ENCODE measurements at places on chromosomes 11 and 22.

- no peak for DNase-seq
Observed at GRCh38 chr11:1814691-1815090, 20.1 kb upstream of the SYT8 start.

DNA sequence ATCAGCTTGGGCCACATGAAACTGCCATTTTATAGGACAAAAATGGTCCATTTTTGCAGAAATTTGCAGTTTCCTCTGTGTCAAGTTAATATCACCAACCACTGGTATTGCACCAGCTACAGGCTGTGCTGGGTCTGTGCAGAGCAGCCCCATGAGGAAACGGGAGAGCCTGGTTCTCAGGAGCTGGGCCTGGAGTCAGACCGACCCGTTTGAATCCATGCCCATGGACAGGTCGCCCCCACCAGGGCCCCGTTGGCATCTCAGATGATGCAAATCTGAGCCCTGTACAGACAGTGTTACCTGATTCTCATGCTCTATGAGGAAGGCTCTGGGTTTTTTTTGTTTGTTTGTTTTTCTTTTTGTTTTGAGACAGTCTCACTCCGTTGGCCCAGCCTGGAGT is 9.8 kb upstream of the SEC14L6 start:
- DNase-seq = no peak

DNA sequence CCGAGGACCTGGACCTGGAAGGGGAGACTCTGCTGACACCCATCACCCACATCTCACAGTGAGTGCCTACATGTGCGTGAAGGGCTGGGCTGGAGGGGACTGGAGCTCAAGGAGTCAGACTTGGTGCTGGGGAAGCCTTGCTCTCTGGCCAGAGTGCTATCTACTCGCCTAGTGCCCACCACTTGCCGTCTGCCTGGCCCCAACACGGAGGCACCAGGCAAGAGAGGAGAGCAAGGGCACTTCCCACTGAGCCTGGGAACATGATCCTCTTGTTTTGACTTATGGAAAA is 37.8 kb downstream of the KCNQ1OT1 start:
- no peak for DNase-seq

- DNase-seq = no peak
Observed at GRCh38 chr11:85750646-85751045, 60.3 kb downstream of the SYTL2 start.

DNA sequence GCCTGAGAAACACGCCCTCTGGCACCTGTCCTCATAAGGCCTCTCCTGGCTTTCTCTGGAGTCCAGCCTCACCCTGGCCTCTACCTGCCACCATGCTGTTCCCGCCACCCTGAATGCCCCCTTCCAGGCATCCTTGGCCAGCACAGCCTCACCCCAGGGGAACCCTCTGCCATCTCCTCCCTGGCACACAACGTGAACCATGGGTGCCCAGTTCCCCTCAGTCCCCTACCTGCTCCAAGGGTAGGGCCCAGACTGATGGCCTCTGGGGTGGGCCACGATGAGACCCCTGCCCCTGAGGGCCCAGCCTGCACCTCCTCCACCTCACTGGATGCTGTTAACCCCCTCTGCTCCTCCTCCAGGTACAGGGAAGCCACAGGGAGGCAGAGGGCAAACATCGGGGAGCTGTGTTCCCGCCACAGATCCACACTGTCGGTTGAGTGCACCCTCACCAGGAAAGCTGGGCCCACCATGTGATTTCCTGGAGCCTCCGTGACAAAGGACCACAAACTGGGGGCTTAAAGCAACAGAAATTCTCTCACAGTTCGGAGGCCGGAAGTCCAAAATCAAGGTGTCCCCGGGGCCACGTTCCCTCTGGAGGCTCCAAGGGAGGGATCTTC is 169.6 kb downstream of the BRD1 start:
- DNase-seq = no peak

DNA sequence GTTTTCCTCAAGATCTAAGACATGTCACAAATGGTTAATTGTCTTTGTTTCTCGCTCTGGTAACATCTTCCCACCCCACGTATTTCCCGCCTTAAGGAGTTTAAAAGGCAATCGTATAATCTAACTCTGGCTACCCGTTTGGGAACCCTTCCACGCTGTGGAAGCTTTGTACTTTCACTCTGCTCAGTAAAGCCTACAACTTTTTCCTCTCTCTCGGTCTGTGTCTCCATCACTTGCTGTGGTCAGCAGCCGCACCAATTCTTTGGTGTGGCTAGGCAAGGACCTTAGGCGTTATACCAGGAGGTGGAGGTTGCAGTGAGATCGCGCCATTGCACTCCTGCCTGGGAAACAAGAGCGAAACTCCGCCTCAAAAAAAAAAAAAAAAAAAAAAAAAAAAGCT is 1430.1 kb downstream of the LRRC4C start:
- no peak for DNase-seq

- no peak for DNase-seq
Observed at GRCh38 chr11:14413307-14414069, 54.5 kb upstream of the RRAS2 start.

DNA sequence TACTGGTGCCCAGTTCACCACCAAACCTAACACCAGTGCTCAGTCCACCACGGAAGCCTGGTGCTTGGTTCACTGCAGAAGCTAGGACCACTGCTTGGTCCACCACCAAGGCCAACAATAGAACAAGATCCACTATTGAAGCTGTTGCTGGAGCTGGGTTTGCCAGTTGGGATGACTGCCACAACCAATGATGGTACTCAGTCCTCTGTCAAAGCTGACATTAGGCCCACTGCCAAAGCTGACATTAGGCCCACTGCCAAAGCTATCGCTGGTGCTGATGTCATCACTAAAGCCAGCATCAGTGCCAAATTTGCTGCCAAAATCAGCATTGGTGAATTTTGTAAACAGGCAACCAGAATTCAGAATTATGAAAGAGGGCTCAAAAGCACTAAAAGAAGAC is 1850.2 kb upstream of the RAG2 start:
- DNase-seq = no peak

- no peak for DNase-seq
Observed at GRCh38 chr11:67281552-67282150, 7.5 kb upstream of the ANKRD13D start.

GRCh38 chr11:75350743-75351540 is 519 bp downstream of the ARRB1 start:
- DNase-seq = no peak

- DNase-seq = no peak
Observed at GRCh38 chr11:96035031-96035739, 111.3 kb upstream of the MTMR2 start.

DNA sequence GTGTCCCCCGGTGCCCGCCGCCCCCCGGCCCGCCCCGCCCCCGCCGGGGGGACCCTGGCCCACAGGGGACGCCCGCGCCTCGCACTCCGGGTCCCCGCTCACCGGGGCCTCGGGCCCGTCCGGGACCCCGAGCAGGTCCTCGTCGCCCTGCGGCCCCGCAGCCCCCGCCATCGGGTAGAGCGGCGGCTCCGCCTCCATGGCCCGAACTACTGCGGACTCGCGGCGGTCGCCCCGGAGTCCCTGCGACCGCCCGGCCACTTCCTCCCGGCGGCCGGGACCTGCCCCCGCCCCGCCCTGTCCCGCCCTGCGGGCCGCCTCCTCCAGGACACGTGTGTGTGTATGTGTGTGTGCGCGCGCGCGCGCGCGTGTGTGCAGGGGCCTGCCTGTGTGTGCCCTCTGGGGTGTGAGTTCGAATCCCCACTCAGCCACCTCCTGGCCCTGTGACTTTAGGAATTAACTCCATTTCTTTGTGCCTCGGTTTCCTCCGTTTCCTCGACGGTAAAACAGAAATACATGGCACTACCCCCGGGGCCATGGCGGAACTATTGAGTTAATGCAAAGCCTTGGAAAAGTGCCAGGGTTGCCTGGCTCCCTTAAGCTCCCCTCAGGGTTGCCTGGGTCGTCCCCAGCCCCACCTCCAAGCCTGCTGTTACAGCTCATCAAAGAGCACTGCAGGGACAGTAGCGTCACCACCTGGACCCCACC is at the start of gene UNC93B1:
Gene UNC93B1, minus strand, starts transcription at position 252 of the 705 bp plus-strand sequence. Its CDS starts 54 bp downstream, at position 198.
- peak; percentile 27 for DNase-seq

GRCh38 chr22:35308480-35309021 is 8.9 kb downstream of the TOM1 start:
- no peak for DNase-seq

- no peak for DNase-seq
Observed at GRCh38 chr11:18264035-18264434, 2.0 kb upstream of the SAA1 start.

DNA sequence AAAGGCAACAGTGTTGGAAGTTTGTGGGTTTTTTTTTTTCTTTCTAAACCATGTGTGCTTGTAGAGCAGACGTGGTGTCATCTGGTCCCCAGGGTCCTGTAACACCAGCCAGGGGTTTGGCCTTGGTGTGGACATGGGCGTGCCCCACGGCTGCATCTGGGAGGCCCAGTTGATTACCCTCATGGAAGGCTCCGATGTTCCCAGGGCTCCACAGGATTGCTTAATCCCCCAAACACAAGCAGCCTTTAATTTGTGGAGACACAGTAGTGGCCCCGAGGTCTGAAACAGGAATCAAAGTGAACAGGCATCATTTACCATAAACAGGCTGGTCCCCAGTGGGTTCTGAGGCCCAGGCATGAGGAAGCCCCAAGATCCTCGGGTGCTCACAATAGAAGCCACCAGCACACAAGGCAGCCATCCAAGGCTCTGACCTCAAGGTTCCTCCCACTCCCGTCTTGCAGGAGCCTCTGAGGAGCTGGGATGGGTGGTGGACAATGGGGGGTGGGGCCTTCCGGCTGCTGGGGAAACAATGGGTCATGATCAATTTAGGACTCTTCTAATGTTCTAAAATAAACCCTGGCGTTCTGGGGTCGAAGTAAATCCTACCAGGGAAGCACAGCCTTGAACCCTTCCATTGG is 115.0 kb upstream of the CD82 start:
- DNase-seq = no peak

DNA sequence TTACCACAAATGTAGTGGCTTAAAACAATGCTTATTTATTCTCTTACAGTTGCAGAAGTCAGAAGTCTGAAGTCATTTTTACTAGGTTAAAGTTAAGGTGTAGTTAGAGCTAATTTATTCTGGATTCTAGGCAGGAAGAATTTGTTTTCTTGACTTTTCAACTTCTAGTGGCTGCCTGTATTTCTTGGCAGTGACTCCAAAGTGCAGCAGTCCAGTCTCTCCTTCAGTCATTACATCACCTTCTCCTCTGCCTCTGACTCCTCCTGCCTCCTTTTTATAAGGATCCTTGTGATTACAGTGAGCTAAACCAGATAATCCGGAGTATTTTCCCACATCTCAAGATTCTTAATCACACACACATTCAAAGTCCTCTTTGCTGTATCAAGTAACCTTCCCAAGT is 581.4 kb downstream of the KCNA4 start:
- DNase-seq = no peak

- no peak for DNase-seq
Observed at GRCh38 chr11:2791521-2792380, 92.0 kb upstream of the KCNQ1OT1 start.

DNA sequence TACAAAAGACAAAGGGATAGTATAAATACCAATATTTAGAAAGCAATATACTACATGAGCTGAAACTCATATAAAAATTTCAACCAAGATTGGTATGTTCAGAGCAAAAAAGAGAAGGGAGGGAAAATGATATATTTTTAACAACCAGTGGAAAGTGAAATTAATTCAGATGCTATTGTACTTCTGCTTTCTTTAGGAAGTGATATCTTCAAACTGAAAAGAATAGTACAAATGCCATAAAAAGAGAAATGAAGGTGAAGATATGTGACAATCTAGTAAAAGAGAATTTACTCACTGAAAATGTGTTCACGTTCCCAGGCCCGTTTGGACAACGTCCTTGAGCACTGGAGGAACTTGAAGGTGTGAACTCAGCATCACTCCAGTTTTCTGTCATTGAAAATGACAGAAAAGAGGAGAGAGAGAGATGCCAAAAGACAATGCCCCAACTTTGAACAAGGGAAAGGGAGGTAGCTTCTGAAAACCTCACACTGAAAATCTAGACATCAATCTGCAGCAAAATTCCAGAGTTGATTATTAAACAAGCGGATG is 47.5 kb downstream of the SC5D start:
- no peak for DNase-seq

GRCh38 chr11:108597736-108598355 is 4.3 kb upstream of the EXPH5 start:
- DNase-seq = no peak

- no peak for DNase-seq
Observed at GRCh38 chr11:7306900-7307299, 55.2 kb downstream of the SYT9 start.

DNA sequence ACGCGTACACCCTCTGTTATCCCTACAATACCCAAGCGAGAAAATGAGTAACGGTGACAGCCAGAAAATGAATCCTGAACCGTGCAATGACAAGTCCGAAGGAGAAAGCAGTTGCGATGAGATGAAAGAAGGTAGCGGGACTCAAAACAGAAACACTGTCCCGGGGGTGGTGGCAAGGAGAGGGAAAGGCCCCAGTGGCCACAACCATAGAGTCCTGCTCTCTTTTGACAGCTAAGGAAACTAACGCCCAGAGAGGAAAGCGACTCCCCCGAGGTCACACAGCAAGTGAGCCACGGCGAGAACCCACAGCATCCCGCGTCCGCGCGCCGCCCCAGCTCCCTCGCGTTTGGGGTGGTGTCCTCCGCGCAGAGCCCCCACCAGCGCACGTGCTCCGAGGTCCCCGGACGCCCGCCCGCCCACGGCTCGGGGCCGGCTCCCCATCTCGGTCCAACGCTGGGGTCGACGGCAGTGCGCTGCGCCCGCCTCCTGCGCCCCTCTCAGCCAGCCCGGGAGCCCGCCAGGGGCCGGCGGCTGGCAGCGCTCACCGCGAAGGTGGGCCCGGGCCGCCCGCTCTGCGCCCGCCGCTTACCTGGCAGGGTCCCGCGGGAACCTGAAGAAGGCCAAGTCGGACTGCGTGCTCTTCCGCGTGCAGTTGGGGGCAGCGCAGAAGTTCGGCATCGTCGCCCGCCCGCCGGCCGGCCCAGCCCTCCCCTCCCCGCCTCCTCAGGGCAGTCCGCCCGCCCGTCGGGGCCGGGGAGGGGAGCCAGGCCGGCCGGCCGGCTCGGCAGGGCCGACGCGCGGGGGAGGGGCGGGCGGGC is 564 bp downstream of the THAP12 start:
- DNase-seq = peak; percentile 57

- no peak for DNase-seq
Observed at GRCh38 chr22:45768490-45768889, 96.9 kb downstream of the ATXN10 start.

DNA sequence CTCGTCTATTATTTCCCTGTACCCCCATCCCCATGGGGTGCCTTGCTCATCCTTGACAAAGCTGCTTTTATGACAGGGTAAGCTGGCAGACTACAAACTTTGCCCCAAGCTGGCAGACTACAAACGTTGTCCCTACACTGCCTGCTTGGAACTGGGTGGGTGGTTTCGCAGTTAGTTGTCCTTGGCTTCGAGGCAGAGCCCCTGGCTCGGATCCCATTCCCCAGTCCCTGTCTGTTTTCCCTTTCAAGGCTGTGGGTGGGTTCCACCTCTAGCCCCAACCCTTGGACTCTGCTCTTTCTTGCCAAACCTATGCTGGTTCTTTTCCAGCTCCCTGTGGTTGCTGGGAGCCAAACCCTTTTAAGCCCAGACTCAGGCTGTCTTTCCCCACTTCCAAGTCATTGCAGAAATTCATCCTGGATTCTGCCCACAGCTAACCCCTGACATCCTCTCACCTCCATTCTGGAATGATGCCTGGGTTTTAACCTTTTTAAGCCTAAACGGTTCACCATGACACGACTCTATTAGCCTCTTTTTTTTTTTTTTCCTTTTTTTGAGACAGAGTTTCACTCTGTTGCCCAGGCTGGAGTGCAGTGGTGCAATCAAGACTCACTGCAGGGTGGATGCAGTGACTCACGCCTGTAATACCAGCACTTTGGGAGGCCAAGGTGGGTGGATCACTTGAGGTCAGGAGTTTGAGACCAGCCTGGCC is 9.2 kb upstream of the RBM14 start:
- peak; percentile 79 for DNase-seq

Data from midbrain (tissue), 1 donor.